H1 (cell line): ENCODE measurements at places on chromosomes 3 and 15. TPM values are rescaled to one million over a fixed set of nuclear protein-coding genes. Genes with fewer than 3 reads are reported as not detected.
A peak's percentile ranks its signal among the peaks of the same experiment; 100 is the strongest.

PLSCR4 gene
- 1.1 and 1.8 TPM in 2 replicates for polyA plus RNA-seq

DNA sequence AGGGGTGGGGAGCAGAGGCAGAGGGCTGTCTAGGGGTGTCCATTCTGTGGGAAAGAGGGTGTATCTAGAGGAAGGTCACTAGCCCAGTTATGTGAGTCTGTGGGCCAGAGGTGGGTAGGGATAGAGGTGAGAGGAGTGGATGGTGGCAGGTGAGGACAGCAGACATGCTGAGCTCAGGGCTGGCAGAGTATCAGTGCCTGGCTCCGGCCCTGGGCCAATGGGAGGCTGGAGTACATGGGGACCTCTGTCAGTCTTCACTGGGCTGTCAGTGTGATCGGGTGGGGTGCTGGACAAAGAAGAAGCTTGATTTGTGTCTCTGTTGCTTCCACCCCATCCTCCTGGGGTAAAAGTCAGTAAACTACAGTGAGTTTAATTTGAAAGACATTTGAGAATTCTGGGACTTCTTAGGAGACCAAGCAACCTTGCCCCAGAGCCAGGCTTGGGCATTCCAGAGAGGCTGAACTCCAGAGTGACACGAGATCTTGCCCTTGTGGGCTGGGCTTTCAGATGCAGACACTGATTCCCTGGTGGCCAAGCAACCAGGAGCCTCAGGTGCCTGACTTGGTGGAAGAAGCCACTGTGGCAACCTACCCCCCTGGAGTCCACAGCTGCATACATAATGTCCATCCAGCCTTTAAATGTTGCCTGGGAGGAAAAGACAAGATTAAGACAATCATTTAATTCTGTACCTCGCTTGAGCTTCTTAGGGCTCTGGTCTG is 60.7 kb downstream of the EXOG start:
- H3K36me3 ChIP-seq: no peaks in the 10 kb centered on the region
- no peaks in the 10 kb centered on the region for H3K27me3 ChIP-seq
- no peak overlapping the region for H3K4me3 ChIP-seq
- DNase-seq: no peak

GRCh38 chr3:71366988-71367604 is 216.4 kb downstream of the FOXP1 start:
- peaks cover 1% of the 10 kb centered on the region for H3K4me1 ChIP-seq
- H3K27ac ChIP-seq: no peak overlapping the region
- H3K4me3 ChIP-seq: no peak overlapping the region
- DNase-seq: no peak

DNA sequence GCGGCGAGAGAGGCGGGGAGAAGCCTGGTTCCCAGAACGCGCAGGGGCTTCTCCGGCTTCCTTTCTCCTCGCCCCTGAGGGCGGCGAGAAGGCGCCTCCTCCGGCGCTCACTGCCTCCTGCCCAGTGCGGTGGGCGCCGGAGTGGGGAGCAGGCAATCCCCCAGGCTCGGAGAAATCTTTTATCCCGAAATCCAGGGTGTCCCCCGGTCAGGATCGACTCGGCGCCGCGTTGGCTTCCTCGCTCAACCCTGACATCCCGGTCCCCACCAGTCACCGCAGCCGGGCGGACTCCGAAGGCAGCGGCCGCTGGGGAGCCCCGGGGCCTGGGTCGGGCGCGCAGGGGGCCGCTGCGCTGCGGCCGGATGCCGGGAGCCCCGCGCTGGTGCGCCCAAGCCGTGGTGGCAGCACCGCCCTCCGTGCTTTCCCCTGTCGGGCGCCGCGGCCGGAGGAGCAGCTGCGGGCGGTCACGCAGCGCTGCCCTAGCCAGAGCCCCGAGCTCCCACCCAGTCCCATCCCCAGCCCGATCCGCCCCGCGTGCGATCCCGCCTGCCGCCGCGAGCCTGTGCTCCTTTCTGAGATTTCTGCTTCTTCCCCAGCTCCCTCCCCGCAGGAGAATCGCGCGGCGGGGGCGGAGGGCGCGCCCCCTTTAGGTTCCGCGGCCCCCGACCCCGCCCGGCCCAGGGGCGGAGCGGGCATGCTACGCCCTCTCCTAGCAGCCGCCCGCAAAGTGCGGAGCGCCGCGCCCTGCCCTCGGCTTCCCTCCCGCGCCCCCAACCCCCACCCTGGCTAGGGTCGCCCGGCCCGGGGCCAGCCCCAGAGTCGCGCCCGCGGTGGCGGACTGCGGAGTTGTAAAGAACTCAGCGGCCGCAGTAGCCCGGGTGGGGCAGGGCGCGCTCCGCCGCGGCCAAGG is 683 bp upstream of the CACNA2D3 start:
- DNase-seq: no peak
- H3K4me3 ChIP-seq: peak overlapping the region; percentile 60
- peaks cover 50% of the 10 kb centered on the region for H3K27me3 ChIP-seq
- H3K36me3 ChIP-seq: no peaks in the 10 kb centered on the region
- no peak overlapping the region for H3K27ac ChIP-seq
- peaks cover 15% of the 10 kb centered on the region for H3K4me1 ChIP-seq

DNA sequence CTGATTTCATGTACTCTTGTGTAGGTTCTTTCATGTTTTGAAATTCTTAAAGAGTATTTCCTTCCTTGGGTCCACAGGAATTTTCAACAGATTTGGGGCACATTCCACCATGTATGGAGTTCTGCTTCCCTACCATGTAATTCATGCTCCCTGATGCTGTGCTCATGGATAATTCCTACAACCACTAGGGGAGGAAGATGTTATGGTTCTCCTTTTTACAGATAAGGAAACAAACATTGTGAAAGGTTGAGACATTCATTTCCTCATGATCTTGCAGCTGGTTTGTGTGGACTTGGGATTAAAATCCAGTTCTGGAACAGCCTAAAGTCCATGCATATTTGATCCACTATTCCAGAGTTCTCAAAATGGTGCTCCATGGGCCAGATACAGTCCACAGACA is 174.9 kb upstream of the FRMD4B start:
- DNase-seq: no peak
- no peak overlapping the region for H3K27ac ChIP-seq
- H3K4me1 ChIP-seq: no peaks in the 10 kb centered on the region
- H3K27me3 ChIP-seq: no peaks in the 10 kb centered on the region

DNA sequence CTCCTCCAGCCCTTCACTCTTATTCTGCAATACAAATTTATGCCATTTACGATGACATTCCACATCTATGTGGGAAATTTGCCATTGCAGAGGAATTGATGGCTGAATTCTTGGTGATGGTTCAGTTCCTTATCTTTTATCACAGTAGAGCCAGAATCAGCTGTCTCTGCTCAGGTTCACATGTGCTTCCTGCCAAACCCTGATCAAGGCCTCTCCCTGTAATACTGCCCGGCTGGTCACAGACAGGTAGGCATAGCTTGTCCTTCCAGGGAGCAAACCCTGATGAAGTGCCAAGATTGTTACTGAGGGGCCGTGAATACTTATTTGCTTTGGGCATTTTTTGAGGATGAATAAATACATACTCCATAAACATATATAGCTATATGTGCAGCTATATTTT is 450.0 kb downstream of the NSUN3 start:
- no peaks in the 10 kb centered on the region for H3K36me3 ChIP-seq
- H3K27me3 ChIP-seq: no peaks in the 10 kb centered on the region
- H3K4me3 ChIP-seq: no peak overlapping the region
- no peak for DNase-seq
- H3K4me1 ChIP-seq: no peaks in the 10 kb centered on the region
